ENCODE measurements at places on chromosomes 2 and 18.

GRCh38 chr18:61236356-61237057 is 96.7 kb upstream of the CDH20 start:
- no peak for DNase-seq

GRCh38 chr2:41194230-41194629 is 742.3 kb upstream of the SLC8A1 start:
- no peak for DNase-seq

GRCh38 chr2:124395961-124396360 is 370.9 kb downstream of the CNTNAP5 start:
- no peak for DNase-seq

- no peak for DNase-seq
Measured at GRCh38 chr2:144040834-144041233, 479.1 kb downstream of the ZEB2 start.

GRCh38 chr18:9739516-9739915 is 31.4 kb downstream of the RAB31 start:
- DNase-seq = no peak

DNA sequence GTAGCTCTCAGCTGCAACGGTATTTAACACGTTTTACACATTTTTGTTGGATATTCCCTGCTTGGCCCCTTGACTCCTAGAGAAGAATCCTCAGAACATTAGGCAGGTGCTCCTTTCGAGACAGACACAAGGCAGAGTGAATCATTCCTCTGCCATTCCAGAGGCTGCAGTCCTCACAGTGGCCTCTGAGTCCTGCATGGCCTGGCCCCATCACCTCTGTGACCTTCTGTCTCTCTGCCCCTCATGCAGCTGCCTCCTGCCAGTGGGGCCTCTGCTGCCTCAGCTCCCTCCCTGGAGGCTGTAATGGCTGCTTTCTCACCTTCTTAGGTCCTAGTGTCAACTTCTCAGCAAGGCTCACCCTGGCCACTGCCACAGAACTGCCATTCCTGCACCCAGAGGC is 101.3 kb downstream of the PTPRM start:
- no peak for DNase-seq

GRCh38 chr2:149152469-149152953 is 114.0 kb downstream of the LYPD6B start:
- DNase-seq = no peak

DNA sequence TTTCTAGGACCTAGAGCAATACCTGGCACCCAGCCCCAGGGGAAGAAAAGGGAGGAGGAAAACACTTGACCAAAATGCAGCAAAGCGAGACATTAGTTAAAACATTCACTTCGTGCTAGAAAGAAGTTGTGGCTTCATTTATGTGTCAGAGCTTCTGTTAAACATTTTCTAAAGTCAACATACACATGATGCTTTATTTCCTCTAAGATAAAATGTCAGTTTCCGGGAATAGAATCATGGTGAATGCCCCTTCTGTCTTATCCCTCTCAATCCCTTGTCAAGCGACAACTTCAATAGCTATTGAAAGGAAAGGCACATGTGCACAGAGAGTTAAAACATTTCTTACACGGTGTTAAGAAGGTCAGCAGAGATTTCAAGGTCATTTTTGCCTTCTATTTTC is 404.6 kb upstream of the CWC22 start:
- no peak for DNase-seq

GRCh38 chr2:152835674-152836073 is 117.3 kb downstream of the ARL6IP6 start:
- no peak for DNase-seq

DNA sequence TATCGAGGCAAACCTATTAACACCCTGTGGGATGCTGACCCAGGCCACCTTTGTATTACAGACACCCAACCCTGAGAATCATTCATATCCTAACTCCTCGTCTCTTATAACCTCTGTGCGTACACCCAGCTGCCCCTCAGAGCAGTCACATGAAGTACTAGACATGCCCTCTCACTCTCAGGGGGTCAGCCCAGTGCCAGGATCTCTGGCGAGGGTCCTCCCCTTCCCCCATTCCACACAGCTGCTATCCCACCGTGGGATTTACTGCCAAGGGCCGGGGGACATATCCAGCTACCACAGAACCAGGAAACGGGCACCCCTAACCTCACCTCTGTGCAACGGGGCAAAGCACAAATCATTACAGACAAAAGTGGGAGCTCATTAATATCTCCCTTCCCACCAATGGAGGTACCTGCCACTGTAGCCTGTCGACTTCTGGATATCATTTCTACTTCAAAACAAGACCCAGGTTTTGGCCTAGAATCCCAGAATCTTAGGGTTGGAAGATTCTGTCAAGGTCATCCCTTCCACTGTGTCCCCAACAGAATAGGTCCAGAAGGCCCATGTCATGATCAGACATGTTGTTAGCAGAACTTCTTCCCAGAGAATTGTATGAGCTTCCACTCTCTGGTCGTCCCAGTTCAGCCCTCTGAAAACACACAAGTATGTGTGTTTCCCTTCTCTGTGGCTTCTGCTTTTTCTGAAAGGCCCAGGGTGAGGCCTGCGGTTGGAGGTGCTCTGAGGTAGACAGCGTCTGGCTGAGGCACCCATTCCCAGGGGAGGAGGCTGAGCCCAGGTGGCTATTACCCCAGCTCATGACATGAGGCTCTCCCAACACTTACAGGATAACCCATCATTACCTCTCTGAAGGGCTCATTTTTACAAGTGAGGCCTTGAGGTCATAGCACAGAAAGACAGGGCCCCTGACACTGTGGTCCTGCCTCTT is 1.7 kb downstream of the TMBIM1 start:
- DNase-seq = peak; percentile 87

DNA sequence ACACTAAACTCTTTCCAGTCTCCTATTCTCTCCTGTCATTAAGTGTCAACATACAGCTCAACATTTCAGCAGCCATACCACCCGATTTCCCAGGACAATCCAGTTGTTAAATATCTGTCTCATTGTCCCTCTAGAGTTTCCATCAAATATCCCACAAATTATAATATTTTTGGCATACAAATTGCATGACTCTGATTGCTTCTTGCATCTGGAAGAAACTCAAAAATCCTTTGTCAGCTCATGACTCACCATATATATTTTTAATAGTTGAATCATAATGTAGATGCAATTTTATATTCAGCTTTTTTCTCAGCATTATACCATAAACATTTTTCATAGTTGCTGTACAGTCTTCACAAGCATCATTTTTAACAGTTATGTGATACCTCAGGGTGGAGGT is 7.2 kb downstream of the SLC30A3 start:
- DNase-seq = no peak

DNA sequence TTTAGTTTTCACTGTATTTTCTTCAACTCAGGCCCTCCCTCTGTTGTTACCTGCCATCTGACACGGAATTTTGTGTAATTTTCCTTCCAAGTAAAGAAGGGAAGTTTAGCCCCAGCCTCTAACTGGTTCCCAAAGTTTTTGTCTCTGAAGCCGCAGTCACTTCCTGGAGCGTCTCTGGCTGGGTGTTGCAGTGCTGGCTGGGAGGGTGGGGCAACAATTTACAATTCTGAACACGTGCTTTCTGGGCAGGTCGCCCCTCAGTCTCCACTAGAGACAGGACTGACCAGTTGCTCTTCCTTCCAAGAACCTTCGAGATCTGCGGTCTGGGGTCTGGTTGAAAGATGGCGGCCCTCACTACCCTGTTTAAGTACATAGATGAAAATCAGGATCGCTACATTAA is 3.5 kb downstream of the CNDP2 start:
- peak; percentile 51 for DNase-seq
